ENCODE measurements at places on chromosomes 13 and 19. TPM values are rescaled to one million over a fixed set of nuclear protein-coding genes. Genes with fewer than 3 reads are reported as not detected.

- DNase-seq = no peak
Measured at GRCh38 chr19:31534231-31534630, 185.0 kb upstream of the TSHZ3 start.

Gene OR10H2
- not detected for polyA plus RNA-seq

DNA sequence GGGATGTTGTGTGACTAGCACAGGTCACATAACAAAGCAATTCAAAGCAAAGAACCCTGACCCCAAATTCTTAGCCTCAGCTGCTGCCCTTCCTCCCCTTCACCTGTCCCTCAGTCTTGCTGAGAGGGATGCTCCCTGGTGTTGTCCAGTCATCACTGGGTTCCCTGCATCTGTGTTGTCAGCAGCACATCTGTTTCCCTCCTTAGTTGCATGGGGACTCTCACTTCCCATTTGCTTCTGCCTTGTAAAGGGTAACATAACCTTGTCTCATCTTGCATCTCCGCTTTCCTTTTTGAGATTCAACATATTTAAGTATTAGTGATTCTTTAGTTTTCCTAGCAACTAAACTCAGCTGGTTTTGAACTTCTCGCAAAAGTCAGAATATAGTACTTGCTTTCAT lies 54.0 kb downstream of the SPATA13 start:
- DNase-seq = no peak

Gene LRP3
- 33.8 TPM for polyA plus RNA-seq

- DNase-seq = peak; percentile 50
Measured at GRCh38 chr19:51020988-51021651, 1.6 kb upstream of the KLK10 start.

Gene CALR3
- polyA plus RNA-seq = not detected
